Esophagus squamous epithelium (tissue), 5 donors: ENCODE measurements at places on chromosomes 16 and 17.

DNA sequence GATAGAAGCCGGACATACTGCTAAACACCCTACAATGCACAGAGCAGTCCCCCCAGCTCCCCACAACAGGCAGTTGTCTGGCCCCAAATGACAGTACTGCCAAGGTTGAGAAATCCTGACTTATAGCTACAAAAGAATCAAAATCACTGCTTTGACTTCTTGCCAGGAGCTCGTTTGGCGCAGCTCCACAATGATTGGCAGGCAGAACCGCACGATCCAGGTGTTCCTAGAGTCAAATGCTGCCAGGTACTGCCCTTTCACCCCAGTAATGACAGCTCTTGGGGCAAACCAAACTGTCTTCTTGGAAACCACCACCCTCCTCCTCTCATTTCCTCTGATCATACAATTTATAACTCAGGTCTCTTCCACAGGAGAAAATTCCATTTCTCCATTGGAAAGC lies 2.2 kb upstream of the TMC5 start:
- H3K27me3 ChIP-seq = peaks cover 74% of the 10 kb centered on the region
- DNase-seq = no peak
- H3K27ac ChIP-seq = no peak overlapping the region
- peaks cover 24% of the 10 kb centered on the region for H3K4me1 ChIP-seq
- H3K4me3 ChIP-seq = no peak overlapping the region
- no peaks in the 10 kb centered on the region for H3K36me3 ChIP-seq

GRCh38 chr16:23824909-23825308 lies 10.9 kb upstream of the PRKCB start:
- DNase-seq = no peak
- no peak overlapping the region for H3K4me3 ChIP-seq
- no peaks in the 10 kb centered on the region for H3K4me1 ChIP-seq
- no peaks in the 10 kb centered on the region for H3K36me3 ChIP-seq
- no peaks in the 10 kb centered on the region for H3K27me3 ChIP-seq

- no peak for DNase-seq
- H3K4me3 ChIP-seq = peak overlapping the region; percentile 2
- no peaks in the 10 kb centered on the region for H3K27me3 ChIP-seq
- H3K27ac ChIP-seq = peak overlapping the region; percentile 95
Observed at GRCh38 chr17:7045492-7046126, 1.7 kb upstream of the SLC16A11 start.

DNA sequence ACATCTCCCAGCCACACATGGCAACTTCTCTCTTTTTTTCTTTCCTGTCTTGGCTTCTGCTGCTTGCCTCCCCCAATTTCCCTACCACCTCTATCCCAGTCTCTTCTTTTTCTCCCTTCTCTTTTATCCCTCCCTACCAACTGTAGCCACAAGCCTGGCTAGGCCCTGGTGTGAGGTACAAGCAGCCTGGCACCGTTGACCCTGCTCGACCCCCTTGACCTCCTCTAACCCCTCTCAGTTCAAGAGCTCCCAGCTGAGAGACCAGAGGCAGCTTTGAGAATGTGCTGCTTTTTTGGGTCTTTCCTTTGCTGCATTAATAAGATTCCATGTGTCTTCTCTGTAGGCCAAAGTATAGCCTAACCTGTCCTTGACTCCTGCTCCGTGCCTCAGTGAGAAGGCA lies 32.3 kb downstream of the B9D1 start:
- H3K4me3 ChIP-seq = no peak overlapping the region
- no peaks in the 10 kb centered on the region for H3K27me3 ChIP-seq
- H3K27ac ChIP-seq = no peak overlapping the region
- peaks cover 18% of the 10 kb centered on the region for H3K36me3 ChIP-seq
- DNase-seq = no peak

DNA sequence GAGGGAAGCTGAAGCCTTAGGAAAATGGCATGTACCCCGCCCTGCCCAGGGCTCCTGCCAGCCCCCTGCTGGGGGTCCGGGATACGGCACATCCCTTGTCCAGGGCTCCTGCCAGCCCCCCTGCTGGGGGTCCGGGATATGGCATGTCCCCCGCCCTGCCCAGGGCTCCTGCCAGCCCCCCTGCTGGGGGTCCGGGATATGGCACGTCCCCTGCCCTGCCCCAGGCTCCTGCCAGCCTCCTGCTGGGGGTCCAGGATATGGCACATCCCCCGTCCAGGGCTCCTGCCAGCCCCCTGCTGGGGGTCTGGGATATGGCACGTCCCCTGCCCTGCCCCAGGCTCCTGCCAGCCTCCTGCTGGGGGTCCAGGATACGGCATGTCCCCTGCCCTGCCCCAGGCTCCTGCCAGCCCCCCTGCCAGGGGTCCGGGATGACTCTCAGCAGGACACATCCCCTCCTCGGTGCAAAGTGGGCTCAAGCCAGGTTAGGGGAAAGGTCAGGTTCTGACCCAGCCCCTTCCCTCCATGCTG lies 43.2 kb downstream of the RPH3AL start:
- H3K4me3 ChIP-seq = no peak overlapping the region
- no peaks in the 10 kb centered on the region for H3K36me3 ChIP-seq
- DNase-seq = no peak
- H3K4me1 ChIP-seq = peaks cover 21% of the 10 kb centered on the region
- no peaks in the 10 kb centered on the region for H3K27me3 ChIP-seq

- no peak overlapping the region for H3K27ac ChIP-seq
- no peak for DNase-seq
- peaks cover 33% of the 10 kb centered on the region for H3K4me1 ChIP-seq
Observed at GRCh38 chr17:31532081-31532480, 140.6 kb downstream of the RAB11FIP4 start.

DNA sequence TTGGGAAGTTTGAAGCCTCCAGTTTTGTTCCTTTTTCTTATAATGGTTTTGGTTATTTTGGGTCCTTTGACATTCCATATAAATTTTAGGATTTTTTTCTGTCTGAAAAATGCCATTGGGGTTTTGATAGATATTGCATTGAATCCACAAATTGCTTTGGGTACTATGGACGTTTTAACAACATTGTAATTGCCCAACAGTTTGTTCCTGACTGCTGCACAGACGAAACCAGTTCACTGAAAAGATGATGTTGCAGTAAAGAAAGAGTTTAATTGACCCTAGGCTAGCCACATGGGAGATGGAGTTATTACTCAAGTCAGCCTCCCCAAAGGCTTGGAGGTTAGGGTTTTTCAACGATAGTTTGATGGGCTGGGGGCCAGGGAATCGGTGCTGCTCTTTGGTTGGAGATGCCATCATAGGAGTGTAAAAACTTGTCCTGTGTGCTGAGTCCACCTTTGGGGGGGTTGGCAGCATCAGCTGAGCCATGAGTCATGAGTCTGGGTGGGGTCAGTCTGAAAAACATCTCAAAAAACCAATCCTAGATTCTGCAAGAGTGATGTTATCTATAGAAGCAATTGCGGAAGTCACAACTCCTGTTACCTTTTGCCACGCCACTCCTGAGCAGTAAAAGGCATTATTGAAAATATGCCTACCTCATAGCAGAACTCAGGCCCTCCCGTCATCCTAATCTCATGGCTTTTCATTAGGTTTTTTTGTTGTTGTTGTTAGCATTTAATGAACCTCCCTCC lies 2.7 kb upstream of the PRSS41 start:
- no peaks in the 10 kb centered on the region for H3K27me3 ChIP-seq
- H3K36me3 ChIP-seq = no peaks in the 10 kb centered on the region
- DNase-seq = no peak
- H3K4me1 ChIP-seq = no peaks in the 10 kb centered on the region
- no peak overlapping the region for H3K27ac ChIP-seq
- H3K4me3 ChIP-seq = no peak overlapping the region

GRCh38 chr16:74862743-74863244 lies 88.2 kb upstream of the FA2H start:
- H3K4me3 ChIP-seq = no peak overlapping the region
- no peaks in the 10 kb centered on the region for H3K36me3 ChIP-seq
- DNase-seq = no peak
- H3K27ac ChIP-seq = peak overlapping the region; percentile 17
- no peaks in the 10 kb centered on the region for H3K27me3 ChIP-seq

GRCh38 chr17:63949576-63950250 lies 17.6 kb upstream of the CD79B start:
- no peaks in the 10 kb centered on the region for H3K36me3 ChIP-seq
- H3K4me3 ChIP-seq = no peak overlapping the region
- H3K27ac ChIP-seq = no peak overlapping the region
- DNase-seq = no peak
- H3K4me1 ChIP-seq = no peaks in the 10 kb centered on the region

GRCh38 chr16:164827-165538 lies 795 bp upstream of the HBM start:
- no peak overlapping the region for H3K27ac ChIP-seq
- no peak for DNase-seq
- H3K4me3 ChIP-seq = no peak overlapping the region

- DNase-seq = no peak
- peak overlapping the region; percentile 93 for H3K27ac ChIP-seq
- peak overlapping the region; percentile 36 for H3K4me3 ChIP-seq
- H3K4me1 ChIP-seq = peaks cover 67% of the 10 kb centered on the region
Observed at GRCh38 chr16:72985148-72985941, 62.6 kb downstream of the ZFHX3 start.

DNA sequence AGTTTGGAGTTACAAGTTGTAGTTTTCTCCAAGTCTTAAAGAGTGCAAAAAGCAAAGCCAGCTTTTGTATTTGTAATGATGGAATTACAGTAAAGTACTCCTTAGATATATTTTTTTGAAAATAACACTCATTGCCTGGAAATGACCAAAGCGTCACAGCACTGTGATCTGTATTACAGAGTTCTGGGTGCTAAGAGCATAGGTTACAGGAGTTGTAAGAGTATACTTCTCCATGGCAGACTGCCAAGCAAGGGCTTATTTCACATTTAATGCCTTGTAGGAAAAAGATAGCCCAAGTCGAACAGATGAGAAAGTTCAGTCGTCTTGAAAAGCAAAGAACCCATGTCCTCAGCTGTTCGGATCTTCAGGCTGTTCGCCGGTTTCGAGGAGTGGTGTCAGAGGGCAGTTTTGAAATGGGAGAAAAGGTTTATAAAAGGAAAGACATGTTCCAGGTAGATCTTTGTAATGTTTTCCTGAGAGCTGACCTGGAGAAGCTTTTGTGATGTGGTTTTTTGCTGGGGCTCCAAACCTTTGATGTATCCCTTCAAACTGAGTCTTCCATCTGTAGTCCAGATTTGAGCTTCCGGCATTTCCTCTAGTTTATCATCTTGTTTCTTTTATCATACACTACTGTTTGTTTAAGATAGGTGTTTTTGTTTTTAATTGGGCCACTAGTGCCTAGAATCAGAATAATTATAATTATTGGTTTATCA lies 41.3 kb downstream of the ERCC4 start:
- H3K4me3 ChIP-seq = no peak overlapping the region
- no peaks in the 10 kb centered on the region for H3K36me3 ChIP-seq
- H3K27me3 ChIP-seq = no peaks in the 10 kb centered on the region
- no peak overlapping the region for H3K27ac ChIP-seq

DNA sequence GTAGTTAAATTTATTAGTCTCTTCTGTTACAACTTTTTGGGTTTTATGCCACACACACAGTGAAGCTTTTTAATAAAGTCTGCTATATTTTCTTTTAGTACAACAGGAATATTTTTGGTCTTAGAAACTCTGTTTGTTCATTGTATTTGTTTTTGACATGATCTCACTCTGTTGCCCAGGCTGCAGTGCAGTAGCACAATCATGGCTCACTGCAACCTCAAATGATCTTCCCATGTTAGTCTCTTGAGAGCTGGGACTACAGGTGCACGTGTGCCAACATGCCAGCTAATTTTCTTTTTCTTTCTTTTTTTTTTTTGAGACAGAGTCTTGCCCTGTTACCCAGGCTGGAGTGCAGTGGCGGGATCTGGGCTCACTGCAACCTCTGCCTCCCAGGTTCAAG lies 27.1 kb downstream of the PPM1D start:
- no peak overlapping the region for H3K4me3 ChIP-seq
- no peak for DNase-seq
- peaks cover 13% of the 10 kb centered on the region for H3K4me1 ChIP-seq
- no peaks in the 10 kb centered on the region for H3K27me3 ChIP-seq
- H3K36me3 ChIP-seq = no peaks in the 10 kb centered on the region
- H3K27ac ChIP-seq = no peak overlapping the region

GRCh38 chr17:49688848-49689247 lies 11.0 kb upstream of the SPOP start:
- H3K27me3 ChIP-seq = no peaks in the 10 kb centered on the region
- H3K27ac ChIP-seq = peak overlapping the region; percentile 69
- peaks cover 17% of the 10 kb centered on the region for H3K4me1 ChIP-seq
- no peak overlapping the region for H3K4me3 ChIP-seq

DNA sequence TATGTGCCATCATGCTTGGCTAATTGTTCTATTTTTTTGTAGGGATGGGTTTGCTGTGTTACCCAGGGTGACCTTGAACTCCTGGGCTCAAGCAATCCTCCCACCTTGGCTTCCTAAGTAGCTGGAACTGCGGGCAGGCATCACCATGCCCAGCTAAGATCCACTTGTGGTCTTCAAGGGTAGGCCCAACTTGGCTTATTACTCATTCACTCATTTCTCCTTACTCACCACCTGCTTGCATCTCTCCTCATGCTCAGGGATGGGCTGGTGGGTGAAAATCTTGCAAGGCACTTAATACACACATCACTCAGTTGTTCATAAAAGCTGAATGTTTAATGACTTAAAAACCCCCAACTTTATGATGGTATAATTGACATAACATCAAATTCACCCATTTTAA lies 207.8 kb downstream of the SHISA9 start:
- no peaks in the 10 kb centered on the region for H3K4me1 ChIP-seq
- H3K27ac ChIP-seq = no peak overlapping the region
- H3K36me3 ChIP-seq = no peaks in the 10 kb centered on the region

DNA sequence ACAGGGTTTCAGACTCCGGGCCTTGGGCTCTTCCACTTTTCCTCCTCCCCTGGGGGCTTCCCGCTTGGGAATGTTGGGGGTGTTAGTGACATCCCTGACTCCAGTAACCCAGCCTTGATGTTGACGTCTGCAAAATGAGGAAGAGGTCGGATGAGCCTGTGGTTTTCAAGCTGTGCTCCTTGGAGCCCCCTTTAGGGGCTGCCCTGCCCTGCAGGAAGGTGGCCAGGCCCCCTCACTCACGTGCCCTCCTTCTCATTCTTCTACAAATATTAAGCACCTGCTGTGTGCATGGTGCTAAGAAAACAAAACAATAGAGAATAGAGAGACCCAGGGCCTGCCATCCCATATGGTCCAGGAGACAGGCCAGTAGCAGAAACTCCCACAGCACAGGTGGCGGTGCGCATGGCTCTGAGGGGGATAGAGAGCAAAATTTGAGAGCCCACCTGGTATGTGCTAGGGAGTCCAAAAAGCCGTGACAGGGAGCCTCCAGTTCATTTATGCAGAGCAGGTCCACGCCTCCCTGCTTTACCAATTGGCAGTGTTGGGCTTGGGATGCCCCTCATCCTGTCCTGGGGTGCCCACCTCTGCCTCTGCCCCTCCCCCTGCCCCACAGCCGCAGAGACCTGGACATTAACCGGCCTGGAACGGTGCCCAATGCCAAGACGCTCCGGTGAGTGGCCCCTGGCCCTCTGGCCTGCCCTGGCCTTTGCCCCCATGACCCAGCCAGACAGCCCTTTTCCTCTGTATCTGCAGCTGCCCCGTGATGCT lies 7.4 kb downstream of the NDRG4 start:
- H3K4me1 ChIP-seq = no peaks in the 10 kb centered on the region
- no peaks in the 10 kb centered on the region for H3K27me3 ChIP-seq
- H3K36me3 ChIP-seq = peaks cover 4% of the 10 kb centered on the region
- H3K4me3 ChIP-seq = no peak overlapping the region
- no peak overlapping the region for H3K27ac ChIP-seq

- H3K27ac ChIP-seq = no peak overlapping the region
- H3K4me3 ChIP-seq = no peak overlapping the region
- H3K27me3 ChIP-seq = no peaks in the 10 kb centered on the region
- no peaks in the 10 kb centered on the region for H3K4me1 ChIP-seq
Observed at GRCh38 chr16:4979736-4980660, 21.9 kb downstream of the SEC14L5 start.

- H3K36me3 ChIP-seq = peaks cover 100% of the 10 kb centered on the region
- no peaks in the 10 kb centered on the region for H3K4me1 ChIP-seq
- DNase-seq = no peak
- H3K27ac ChIP-seq = no peak overlapping the region
- H3K4me3 ChIP-seq = no peak overlapping the region
Observed at GRCh38 chr17:49603720-49604119, 28.0 kb downstream of the NXPH3 start.
